ENCODE measurements at places on chromosomes 11 and 22.

GRCh38 chr22:31937341-31937740 lies 7.0 kb upstream of the YWHAH start:
- DNase-seq = no peak

DNA sequence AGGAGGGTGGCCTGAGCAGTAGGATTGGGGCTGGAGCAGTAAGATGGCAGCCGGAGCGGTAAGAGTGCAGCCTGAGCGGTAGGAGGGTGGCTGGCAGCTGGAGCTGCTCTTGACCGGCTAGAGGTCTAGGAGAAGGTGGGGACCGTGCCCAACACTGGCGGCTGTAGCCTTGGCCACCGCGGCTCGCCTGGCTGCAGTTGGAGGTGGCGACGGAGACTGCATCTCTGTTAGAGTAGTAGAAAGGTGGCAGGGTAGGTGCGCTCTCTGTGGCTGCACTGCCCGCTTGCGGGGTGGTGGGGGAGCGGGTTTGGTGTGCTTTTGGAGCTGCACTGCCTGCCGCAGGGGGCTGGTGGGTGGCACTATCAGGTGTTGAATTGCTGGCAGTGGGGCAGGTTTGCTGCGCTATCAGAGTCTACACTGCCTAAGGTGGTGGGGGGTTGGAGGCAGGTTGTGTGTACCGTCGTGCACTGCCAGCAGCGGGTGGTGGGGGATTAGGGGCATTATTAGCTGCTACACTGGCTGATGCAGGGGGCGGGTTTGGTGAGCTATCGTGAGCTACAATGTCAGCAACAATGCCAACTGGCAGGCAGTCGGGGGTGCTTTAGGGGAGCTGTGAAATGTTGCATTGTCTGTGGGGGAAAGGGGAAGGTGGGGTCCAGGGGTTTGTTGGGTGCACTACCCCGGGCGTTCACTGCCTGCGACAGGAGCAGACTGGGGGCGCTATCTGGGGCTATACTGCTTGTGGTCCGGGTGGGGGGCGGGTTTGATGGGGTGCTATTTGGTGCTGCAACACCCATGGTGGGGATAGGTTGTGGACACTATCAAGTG lies 4461.3 kb upstream of the OR11H1 start:
- peak; percentile 76 for DNase-seq

GRCh38 chr11:12968101-12968500 lies 41.0 kb upstream of the RASSF10 start:
- no peak for DNase-seq

DNA sequence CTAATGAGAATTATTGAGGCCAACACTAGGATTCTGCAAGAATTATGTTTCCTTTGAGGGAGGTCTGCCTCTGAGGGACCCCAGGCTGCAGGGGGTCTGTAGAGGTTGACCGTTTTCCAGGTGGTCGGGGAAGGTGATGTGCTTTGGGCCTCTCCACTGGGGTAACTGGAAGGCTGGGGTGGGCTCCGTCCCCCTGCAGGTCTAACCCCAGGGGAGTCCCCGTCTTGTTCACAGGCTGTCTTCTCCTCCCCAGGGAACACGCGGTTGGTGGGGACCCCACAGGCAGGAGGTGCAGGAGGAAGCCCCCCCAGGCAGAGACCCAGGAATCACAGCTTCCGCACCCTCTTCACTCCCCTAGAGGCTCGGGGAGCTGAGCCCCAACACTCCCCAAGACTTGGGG lies 726.4 kb downstream of the BRD1 start:
- no peak for DNase-seq

GRCh38 chr11:69245491-69246345 lies 48.2 kb upstream of the MYEOV start:
- peak; percentile 49 for DNase-seq

- no peak for DNase-seq
Measured at GRCh38 chr22:50545522-50546325, at the start of gene KLHDC7B. KLHDC7B (plus strand) TSS chr22:50545899; CDS start chr22:50546244, 345 bp downstream.

DNA sequence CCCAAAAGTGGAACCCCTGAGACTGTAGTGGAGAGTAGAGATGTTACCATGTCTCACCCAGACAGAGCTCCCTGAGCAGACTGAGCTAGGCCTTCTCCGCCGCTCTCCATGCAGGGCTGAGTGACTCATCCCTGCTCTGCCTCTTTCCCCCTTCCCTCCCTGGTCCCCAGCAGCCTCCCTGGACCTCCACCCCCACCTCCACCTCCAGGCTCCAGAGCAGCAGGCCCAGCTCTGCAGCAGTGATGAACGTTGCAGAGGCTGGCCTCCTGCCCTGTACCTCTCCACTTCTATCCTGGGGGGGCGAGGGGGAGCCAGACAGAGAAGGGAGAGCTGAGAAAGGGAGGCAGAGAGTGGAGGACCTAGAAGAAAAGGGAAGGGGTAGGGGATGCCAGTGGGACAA lies 19.3 kb upstream of the ARAP1 start:
- no peak for DNase-seq

DNA sequence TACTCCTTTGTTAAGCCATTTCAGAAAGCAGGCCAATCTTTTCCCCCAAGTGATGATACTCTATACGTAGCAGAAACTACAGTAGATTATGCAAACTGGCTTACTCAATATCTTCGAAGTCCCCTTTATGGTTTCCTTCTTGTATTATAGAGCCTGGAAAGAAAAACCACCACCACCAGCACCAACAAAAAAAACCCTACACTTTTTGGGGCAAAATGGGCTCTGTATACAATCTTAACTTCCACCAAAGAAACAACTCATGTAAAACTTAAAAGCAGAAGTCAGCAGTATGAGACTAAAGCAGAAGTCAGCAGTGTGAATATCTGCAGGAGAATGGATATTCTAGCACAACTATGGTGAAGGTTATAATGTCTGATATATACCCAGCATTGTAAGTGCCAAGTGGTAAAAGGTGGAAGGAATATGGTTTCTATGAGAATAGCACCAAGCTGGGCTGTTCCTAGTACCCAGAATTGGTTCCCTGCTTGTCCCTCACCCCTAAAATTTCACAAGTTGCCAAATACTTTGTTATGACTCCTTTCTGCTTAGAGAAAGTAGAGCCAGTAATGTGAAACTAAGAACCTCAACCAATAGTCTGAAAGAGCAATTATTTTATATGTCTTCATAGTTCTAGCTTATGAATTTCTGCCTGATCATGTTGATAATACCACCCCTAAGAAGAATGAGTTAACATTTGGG lies 252.1 kb downstream of the SBF2 start:
- no peak for DNase-seq

DNA sequence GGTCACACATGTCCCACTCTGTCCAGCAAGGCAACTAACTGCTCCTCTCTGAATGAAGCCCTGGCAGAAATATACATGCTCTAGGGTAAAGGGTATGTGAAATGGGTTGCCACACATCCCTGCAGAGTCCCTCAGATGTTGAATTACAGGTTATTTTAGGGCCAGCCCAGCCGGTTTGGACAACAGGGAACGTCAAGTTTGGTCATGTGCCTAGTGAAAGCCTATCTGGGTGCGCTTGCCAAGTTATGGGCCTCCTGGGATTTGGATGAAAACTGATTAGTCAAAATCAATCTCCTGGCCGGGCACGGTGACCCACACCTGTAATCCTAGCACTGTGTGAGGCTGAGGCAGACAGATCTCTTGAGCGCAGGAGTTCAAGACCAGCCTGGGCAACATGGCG lies 10.4 kb downstream of the AP1B1 start:
- no peak for DNase-seq

GRCh38 chr11:19163617-19164016 lies 38.2 kb downstream of the CSRP3 start:
- no peak for DNase-seq

GRCh38 chr22:40050258-40050657 lies 55.5 kb downstream of the FAM83F start:
- DNase-seq = no peak

- DNase-seq = no peak
Measured at GRCh38 chr22:39030705-39031104, 9.8 kb downstream of the APOBEC3D start.

GRCh38 chr11:69366591-69366990 lies 72.6 kb downstream of the MYEOV start:
- DNase-seq = peak; percentile 28

GRCh38 chr22:42820045-42820763 lies 36.9 kb downstream of the ARFGAP3 start:
- no peak for DNase-seq

- no peak for DNase-seq
Measured at GRCh38 chr22:46012881-46013281, 35.9 kb upstream of the WNT7B start.

DNA sequence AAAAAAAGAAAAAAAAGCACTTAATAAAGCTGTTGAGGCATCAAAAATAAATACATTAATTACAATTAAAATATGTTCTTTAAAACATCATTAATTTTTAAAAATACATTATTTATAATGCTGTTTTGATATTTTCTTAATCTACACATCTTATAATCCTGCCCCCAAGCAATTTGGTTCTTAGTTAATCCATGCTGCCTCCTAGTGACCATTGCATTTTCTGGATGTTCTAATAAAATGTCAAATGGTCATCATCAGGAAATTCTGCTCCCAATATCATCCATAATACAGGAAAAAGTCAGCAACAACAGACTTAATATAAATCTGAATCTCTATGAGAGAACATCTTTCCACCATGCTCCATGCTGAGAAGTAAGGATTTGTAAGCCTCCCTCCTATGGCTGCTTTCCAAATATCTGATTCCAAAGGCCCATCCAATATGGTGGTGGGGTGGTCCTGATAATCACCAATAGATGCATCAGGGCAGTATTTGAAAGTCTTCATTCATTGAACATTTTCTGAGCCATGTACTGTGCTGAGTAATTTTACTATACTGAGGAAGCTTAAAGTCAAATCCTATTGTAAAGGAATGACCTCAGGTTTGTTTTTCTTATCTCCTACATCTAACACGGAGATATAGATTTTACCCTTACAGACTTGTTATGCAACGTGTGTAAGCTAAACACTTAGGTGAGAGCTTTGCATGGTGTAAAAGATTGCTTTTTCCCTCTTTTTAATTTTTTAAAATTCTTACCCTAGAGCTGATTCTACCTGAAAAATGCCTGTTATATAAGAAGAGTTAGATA lies 124.7 kb upstream of the BMAL1 start:
- DNase-seq = no peak

DNA sequence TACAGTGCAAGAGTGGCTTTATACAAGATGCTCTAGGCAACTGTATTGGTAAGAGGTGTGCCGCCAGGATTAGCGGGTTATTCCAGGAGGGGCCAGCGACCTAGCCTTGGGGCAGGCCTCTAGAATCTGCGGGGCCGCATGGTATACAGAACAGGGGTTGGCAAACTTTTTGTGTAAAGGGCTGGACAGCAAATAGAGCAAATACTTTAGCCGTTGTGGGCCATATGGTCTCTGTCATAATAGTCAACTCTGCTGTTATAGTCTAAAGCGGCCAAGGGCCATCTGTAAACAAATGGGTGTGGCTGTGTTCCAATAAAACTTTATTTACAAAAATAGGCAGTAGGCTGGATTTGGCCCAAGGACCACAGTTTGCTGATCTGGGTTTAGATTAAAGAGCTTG lies 32.6 kb downstream of the FBLN1 start:
- no peak for DNase-seq

DNA sequence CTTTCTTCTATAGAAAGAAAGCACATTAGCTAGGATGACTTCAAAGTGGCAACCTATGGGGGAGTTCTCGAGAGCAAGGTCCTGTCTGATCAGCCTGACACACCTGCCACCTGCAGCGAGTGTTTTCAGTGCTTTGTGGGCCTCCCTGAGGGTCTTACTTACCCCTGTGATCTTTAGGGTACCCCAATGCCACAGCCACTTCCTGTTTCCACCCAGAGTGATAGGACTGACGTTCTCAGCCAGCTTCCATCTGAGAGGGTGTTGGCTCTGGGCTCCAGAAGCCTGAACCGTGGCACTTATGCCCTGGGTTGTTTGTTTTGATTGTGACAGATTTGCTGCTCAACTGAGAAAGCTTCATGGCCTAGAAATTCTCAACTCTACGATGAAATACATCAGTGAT lies 21.7 kb upstream of the ANKK1 start:
- no peak for DNase-seq

DNA sequence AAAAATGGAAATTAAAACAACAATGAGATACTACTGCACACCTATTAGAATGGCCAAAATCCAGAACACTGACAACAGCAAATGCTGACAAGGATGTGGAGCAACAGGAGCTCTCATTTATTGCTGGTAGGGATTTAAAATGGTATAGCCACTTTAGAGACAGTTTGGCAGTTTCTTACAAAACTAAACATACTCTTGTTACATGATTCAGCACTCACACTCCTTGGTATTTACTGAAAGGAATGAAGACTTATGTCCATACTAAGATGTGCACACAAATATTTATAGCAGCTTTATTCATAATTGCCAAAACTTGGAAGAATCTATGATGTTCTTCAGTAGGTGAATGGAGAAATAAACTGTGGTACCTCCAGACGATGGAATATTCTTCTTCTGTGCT lies 40.8 kb downstream of the PGM2L1 start:
- no peak for DNase-seq

DNA sequence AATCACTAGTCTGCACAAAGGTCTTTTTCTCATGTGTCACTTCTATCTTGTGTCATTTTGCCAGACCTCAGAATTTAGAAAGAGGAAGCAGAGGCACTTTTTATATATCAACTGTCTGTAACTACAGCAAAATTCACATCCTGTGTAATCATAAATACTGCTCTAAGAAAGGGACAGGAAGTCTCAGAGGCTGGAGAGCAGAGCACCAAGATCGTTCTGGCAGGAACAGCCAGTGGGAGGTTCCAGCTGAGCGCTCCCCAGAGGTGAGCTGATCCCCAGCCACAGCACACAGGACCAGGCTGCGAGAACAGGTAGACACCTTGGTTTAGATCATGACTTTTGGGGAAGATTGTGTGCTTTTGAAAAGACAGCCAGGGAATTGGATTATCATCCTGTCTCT lies at the start of gene MS4A7:
Gene MS4A7 (plus strand): TSS at position 179 of the 400 bp plus-strand sequence. CDS start 4,610 bp downstream, outside the sequence.
- DNase-seq = no peak

GRCh38 chr11:119042927-119043326 lies 12.2 kb upstream of the SLC37A4 start:
- DNase-seq = no peak

DNA sequence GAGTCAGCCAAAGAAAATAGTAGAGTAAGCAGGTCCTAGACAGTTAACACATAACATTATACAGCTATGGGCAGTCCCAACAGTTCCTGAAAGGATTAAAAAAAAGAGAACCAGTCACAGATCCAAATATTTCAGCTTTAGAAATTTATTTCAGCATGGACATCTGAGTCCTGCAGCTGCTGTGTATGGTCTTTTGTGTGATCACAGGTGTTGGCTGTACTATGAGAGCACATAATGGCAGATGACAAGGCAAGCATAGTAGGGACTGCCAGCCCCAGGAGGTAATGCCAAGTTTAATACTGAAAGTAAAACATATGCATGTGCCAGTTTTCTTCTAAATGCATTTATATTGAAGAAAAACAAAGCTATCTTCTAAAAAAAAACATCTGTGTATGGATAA lies 158.1 kb downstream of the GRIA4 start:
- no peak for DNase-seq

GRCh38 chr11:9952511-9953196 lies 288.8 kb downstream of the SWAP70 start:
- no peak for DNase-seq

Measured in left forelimb (tissue), 1 donor.